Stomach (tissue), 19 donors: ENCODE measurements at places on chromosomes 5 and 9. TPM values are rescaled to one million over a fixed set of nuclear protein-coding genes. Genes with fewer than 3 reads are reported as not detected.

DNA sequence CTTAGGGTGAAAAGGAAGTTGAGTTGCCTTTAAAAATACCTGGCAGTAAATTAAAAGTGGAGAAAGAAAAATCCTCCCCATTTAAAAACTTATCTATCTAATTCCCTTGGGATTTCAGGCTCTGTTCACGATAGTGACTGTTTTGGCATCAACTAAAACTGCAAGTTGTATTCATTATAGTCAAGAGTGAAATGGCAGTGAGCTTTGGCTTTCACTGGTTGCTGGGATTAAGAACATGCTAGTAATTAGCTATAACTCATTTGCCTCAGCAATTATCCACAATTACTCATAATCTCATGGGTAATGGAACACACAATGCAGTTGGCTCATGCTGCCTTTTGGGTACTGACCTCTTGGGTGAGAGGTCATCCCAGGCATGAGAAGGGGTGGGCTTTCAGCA lies 250.1 kb downstream of the GAS1 start:
- no peaks in the 10 kb centered on the region for H3K36me3 ChIP-seq
- H3K27ac ChIP-seq: no peak overlapping the region
- H3K27me3 ChIP-seq: no peaks in the 10 kb centered on the region
- peaks cover 4% of the 10 kb centered on the region for H3K4me1 ChIP-seq
- H3K4me3 ChIP-seq: no peak overlapping the region

DNA sequence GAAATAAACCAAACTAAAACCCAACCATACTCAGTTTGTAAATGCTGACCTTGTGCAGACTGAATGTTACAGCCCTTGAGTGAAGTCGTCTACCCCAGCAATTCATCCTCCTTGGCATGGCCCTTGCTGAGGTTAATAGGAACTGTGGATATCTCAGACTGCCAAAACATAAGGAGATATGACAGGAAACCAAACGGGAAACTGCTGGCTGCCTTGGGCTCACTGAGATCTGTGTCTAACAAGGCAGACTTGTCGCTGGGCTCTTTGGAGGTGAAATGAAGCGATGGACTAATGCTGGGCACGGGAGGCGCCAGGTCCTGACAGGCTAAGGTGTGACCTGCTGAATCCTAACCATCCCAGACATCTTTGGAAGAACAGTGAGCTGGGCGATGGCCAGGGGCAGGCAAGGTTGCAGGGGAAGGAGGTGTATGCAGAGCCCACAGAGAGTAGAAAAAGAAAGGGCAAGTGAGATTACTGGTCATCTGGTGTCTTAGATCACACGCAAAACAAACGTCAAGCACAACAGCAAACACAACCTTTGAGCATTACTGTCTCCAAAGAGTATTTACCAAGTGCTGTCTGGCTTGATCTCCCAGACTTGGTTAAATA lies 44.6 kb upstream of the ALDH1A1 start:
- H3K36me3 ChIP-seq: no peaks in the 10 kb centered on the region
- H3K27ac ChIP-seq: peak overlapping the region; percentile 62
- no peak for DNase-seq
- H3K27me3 ChIP-seq: no peaks in the 10 kb centered on the region

DNA sequence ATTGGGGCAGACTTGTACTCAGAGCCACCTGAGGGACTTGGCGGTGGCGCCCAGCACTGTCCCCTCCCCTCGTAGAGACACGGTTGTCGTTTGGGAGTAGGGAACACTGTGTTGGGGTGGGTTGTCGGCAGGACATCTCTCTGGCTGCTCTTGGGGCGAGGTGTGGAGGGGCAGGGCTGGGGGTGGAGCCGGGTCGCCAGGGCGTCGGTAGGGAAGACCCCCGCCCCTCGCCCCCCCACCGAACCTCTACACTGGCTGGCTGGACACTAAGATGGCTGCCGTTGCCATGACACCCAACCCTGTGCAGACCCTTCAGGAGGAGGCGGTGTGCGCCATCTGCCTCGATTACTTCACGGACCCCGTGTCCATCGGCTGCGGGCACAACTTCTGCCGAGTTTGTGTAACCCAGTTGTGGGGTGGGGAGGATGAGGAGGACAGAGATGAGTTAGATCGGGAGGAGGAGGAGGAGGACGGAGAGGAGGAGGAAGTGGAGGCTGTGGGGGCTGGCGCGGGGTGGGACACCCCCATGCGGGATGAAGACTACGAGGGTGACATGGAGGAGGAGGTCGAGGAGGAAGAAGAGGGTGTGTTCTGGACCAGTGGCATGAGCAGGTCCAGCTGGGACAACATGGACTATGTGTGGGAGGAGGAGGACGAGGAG lies 778 bp downstream of the TRIM41 start:
- DNase-seq: peak; percentile 91
- H3K27ac ChIP-seq: peak overlapping the region; percentile 88
- no peaks in the 10 kb centered on the region for H3K27me3 ChIP-seq
- H3K36me3 ChIP-seq: peaks cover 18% of the 10 kb centered on the region

DNA sequence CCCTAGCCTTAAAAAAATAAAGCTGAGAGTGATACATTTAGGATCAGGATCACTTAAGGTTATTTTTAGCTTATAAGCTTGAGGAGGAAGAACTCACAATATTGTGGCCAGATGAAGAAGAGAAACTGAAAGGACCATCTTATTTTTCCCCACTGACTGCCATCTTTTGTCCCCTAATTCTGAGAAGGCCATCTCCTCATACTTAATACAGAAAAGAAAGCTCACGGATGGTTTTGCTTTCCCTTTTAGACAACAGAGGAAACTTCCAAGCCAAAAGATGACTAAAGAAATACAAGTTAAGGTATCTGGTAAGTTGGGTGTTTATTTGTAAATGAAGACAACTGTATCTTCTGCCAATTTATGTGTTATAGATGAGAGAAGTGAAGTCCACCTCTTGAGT lies 36.4 kb downstream of the ERAP1 start:
- peaks cover 100% of the 10 kb centered on the region for H3K36me3 ChIP-seq
- no peaks in the 10 kb centered on the region for H3K27me3 ChIP-seq

DNA sequence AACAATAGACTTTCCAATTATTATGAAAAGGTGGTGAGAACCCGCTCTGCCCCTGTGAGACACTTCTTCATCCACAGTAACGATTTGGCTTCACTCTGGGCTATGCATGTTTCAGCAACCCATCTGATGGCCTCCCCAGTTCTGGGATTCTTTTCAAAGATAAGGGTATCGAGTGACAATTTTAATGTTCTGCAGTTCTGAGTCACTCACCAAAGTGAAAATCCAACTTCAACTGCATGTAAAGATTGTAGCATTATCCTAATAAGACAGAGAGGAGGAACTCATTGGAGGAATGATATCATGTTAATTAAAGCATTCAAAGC lies 1078.3 kb upstream of the SEMA6A start:
- no peaks in the 10 kb centered on the region for H3K4me1 ChIP-seq
- H3K27ac ChIP-seq: no peak overlapping the region
- H3K27me3 ChIP-seq: no peaks in the 10 kb centered on the region

GRCh38 chr9:125984461-125984860 lies 237.3 kb downstream of the PBX3 start:
- H3K36me3 ChIP-seq: no peaks in the 10 kb centered on the region
- DNase-seq: no peak
- no peak overlapping the region for H3K27ac ChIP-seq
- H3K4me3 ChIP-seq: no peak overlapping the region

DNA sequence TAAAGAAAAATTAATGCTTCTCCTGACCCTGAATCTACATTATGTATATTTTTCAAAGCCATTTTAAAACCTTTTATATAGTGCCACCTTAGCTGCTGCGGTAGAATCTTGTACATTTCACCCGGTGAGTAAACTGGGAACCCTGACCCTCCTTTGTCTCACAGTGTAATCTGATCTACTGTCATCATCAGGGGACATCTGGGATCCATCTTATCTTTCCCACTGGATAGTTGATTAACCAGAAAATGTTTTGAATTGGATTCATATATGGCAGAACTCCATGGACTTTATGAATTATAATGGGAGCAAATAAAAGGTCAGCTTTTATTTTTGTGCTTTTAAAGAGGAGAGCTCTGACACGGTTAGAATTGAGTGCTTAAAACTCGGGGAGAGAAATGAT lies 95.0 kb downstream of the ADAMTSL1 start:
- H3K4me3 ChIP-seq: no peak overlapping the region
- no peaks in the 10 kb centered on the region for H3K4me1 ChIP-seq

SLC22A4 gene
- total RNA-seq: 0.37 TPM

ST8SIA4 gene
- total RNA-seq: 2.9 TPM

SARDH gene
- total RNA-seq: not detected

DNA sequence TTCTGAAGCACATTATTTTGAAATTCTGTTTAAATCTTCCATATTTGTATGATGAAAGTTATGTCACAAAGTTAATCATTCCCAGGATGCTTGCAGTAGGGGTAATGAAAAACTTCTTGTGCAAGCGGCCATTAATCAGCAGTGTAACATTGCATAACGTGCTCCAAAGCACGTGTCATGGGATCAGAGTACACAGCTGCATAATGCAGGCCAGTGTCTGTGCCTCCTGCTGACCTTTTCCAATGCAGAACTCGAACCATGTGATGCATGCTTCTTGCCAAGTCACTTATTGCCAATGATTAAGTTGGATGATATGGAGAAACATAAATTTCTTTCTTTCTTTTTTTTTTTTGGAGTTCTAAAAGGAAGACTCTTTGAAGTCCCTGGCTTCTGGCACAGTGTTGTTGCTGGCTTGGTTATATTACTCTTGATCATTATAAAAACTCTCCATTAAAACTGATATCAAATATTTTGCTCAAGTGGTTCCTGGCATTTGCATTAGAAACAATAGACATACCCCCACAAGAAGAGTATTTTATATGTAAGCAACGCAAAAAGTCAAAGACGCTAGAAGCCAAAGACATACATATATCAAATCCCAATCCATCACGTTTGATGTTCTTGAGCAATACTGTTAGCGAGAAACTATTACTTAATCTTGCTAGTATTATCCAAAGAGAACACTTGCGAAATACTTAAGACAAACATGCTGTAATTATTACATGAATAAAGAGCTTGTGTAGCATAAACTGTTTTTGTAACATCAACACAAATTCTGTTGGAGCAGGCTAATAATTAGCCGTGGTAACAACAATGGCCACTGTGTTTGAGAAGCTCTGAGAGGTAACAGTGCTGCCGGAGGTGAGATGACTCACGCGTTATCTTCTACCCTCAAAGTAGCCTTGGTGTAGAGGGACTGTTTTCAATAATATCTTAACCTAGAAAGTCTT lies 164.2 kb downstream of the AUH start:
- H3K4me3 ChIP-seq: no peak overlapping the region
- no peaks in the 10 kb centered on the region for H3K27me3 ChIP-seq
- peak overlapping the region; percentile 99 for H3K27ac ChIP-seq
- H3K36me3 ChIP-seq: no peaks in the 10 kb centered on the region

DNA sequence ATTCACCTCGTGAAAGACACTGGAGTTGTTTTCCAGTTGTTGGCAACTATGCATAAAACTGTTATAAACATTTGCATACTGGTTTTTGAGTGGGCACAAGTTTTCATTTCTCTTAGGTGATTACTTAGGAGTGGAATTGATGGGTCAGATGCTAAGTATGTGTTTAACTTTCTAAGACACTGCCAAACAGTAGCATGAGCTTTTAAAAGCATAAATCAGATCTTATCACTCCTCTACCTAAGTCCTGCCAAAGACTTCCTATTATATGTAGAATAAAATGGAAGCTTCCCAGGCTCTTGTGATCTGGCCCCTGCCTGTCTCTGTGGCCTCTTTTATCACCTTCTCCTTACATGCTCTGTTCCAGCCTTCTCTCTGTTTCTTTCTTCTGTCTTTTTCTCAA lies 72.6 kb downstream of the SH3RF2 start:
- no peaks in the 10 kb centered on the region for H3K36me3 ChIP-seq
- H3K27ac ChIP-seq: no peak overlapping the region
- H3K4me1 ChIP-seq: no peaks in the 10 kb centered on the region
- H3K27me3 ChIP-seq: no peaks in the 10 kb centered on the region
- no peak overlapping the region for H3K4me3 ChIP-seq

AGXT2 gene
- not detected for total RNA-seq

DNA sequence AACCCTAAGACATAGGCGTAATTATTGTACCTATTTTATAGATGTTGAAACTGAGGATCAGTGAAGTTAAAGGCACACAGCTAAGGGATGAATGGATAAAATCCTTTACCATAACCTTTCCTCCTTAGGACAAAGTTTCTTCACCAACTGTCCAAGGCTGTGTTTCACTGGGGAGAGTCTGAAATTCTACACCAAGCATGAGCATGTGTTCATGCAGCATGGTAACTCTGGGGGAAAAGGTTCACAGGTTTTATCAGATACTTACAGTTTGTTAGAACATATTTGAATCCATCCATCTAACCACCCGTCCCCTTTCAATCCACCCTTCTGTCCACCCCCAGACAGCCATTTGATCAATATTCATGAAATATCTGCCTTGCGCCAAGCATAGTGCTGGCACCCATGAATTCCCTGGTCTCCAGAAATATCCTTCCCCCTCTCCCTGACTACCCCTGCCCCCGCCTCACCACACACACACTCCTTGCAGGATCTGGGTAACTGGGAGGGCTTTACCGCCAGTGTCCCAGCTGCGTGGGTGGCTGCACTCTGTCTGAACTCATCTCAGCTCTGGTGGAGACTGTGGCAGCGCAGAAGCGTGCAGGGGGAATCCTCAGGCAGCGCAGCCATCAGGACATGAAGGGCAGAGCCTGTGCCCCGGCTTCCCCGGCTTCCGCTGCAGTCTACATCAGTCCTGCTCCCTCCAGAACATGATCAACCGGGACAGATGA lies 6.3 kb upstream of the KCNIP1 start:
- H3K4me1 ChIP-seq: no peaks in the 10 kb centered on the region
- no peaks in the 10 kb centered on the region for H3K36me3 ChIP-seq
- H3K4me3 ChIP-seq: no peak overlapping the region
- DNase-seq: peak; percentile 62

GRCh38 chr5:145787001-145787400 lies 48.1 kb downstream of the PRELID2 start:
- no peaks in the 10 kb centered on the region for H3K27me3 ChIP-seq
- H3K4me3 ChIP-seq: no peak overlapping the region
- H3K36me3 ChIP-seq: peaks cover 16% of the 10 kb centered on the region
- H3K27ac ChIP-seq: no peak overlapping the region

GRCh38 chr9:16715404-16715803 lies 155.1 kb downstream of the BNC2 start:
- no peaks in the 10 kb centered on the region for H3K36me3 ChIP-seq
- H3K27me3 ChIP-seq: no peaks in the 10 kb centered on the region
- no peak overlapping the region for H3K4me3 ChIP-seq

DNA sequence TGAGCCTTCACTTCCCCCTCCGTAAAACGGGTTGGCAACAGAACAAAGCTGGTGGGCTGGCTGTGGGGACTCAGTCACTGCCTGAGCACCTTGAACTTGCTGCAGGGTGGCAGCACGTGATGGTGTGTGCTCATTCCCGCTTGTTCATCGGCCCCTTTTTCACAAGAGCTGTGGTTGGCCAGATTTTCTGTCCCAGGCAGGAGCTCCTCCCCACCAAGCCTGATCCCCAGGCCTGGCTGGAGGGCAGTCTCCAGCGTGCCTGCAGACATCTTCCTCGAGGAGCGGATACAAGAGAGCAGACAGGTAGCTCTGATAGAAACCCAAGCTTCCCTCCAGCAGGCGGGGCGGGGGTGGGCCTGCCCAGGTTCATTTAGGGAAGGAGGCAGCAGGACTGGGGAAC lies 61.9 kb upstream of the ORM1 start:
- H3K4me1 ChIP-seq: no peaks in the 10 kb centered on the region
- no peaks in the 10 kb centered on the region for H3K27me3 ChIP-seq
- DNase-seq: no peak
- no peak overlapping the region for H3K4me3 ChIP-seq
- no peaks in the 10 kb centered on the region for H3K36me3 ChIP-seq
- H3K27ac ChIP-seq: no peak overlapping the region

DNAH5 gene
- total RNA-seq: 1.1 TPM

- H3K27ac ChIP-seq: no peak overlapping the region
- no peak for DNase-seq
- no peaks in the 10 kb centered on the region for H3K4me1 ChIP-seq
- no peaks in the 10 kb centered on the region for H3K27me3 ChIP-seq
Measured at GRCh38 chr5:130050585-130050984, 146.3 kb downstream of the CHSY3 start.
